NCI-H1092 (cell line): ENCODE measurements at places on chromosomes 11 and 22.

GRCh38 chr11:2448661-2449547, 4.1 kb downstream of the KCNQ1 start:
- no peak for DNase-seq

DNA sequence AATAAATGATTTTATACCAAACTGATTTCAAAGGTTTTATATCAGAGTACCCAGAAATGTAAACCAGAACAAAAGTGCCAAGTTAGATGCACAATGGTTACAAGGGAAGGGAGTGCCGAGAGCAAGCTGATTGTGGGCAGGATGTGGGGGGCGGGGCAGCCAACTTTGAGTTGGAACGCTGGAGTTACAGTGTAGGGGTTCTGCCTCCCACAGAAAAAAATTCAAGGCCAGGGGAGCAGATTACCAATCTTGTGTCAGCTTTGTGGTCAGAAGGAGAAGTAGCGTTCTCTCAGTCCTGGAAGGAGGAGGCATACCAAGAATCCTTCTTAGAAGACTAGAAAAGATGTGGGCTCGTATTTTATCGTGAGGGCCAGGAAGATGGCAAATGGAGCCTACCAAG, 15.9 kb upstream of the POU2AF2 start:
- no peak for DNase-seq

DNA sequence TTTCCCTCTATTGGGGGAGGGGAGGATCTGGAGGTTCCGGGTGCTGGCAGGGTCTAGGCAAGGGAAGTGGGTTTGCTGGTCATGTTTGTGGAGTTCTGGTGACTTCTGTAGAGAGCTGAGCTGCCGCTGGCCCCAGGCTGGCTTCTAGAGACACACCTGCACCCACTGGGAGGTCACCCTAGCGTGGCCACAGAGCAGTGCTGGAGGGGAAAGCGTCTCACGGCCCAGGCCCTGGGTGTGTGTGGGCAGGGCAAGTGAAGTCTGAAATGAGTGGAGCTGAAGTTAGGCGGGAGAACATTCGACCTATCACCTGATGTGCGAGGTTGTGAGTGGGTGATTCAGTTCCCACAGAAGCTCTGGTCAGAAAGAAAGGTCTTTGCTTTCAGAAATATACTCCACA, 27.9 kb downstream of the SMIM38 start:
- no peak for DNase-seq

GRCh38 chr22:48579928-48580309, 1247.8 kb downstream of the BRD1 start:
- DNase-seq, result no peak

DNA sequence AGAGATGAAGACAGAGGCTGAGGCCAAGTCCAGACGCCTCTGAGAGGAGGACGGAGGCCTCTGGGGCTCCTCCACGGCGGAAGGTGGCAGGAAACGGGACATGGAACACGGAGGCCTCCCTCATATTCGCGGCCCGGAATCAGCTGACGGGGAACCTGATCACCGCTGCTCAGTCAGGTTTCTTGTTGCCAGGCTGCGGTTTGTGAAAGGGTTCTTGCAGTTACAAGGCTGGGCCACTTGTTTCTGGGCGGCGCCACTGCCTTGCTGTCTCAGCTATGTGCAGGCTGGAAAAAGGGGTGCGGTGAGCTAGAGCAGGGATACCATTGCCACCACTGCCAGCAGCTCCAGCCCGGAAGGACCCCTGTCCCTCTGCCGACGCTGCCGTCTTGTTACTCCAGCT, 10.0 kb upstream of the MMP1 start:
- no peak for DNase-seq

- no peak for DNase-seq
Measured at GRCh38 chr11:20597154-20597679, 2.2 kb upstream of the SLC6A5 start.

- DNase-seq, result no peak
Measured at GRCh38 chr11:87879118-87879517, 296.1 kb downstream of the RAB38 start.

DNA sequence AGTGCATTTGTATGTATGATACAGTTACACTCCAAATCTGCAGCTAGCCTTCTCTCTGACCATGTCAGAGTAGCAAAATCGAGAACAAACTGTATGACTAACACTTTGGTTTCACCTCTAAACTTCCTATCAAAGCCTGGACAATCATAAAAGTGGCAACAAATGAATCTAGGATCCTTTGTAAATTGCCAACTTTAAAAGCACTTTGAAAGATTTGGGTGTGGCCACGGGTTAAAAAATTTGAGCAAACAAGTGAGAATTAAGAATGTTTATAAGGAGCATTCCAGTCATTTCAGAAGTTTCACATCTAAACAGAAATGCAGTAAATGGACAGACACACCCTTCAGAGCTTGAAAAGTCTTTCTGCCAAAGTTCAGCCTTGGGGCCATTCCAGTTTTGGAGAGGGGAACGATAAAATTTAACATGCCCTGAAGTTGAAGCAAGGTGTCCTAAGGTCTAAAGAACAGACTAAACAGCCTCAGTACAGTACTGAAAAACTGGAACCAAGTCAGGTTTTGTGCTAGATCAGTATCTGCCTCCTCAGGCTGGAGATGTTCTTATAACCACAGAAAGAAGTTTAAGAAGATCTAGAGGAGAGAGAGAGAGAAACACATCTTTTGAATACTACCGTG, 181.9 kb upstream of the BDNF start:
- DNase-seq, result no peak

DNA sequence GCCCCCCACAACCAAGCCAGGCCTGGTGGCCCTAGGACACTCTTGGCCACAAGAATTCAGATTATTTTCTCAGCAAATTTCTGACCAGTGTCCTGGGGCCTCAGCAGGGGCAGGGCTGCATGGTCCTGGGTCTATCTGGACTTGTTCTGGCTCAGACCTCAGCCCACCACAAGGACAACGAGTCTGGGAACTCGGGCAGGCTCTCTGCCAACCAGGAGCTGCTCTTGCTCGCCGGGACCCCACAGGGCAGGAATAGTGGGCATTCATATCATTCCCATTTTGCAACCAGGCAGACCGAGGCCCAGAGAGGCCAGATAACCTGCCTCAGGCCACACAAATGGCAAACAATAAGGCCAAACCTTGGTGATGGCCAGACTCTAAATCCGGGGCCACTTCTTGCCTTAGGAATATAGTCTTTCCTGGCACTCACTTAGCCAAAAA, 75.4 kb upstream of the WNT7B start:
- DNase-seq, result no peak

GRCh38 chr11:86774417-86774816, 25.9 kb upstream of the PRSS23 start:
- no peak for DNase-seq

DNA sequence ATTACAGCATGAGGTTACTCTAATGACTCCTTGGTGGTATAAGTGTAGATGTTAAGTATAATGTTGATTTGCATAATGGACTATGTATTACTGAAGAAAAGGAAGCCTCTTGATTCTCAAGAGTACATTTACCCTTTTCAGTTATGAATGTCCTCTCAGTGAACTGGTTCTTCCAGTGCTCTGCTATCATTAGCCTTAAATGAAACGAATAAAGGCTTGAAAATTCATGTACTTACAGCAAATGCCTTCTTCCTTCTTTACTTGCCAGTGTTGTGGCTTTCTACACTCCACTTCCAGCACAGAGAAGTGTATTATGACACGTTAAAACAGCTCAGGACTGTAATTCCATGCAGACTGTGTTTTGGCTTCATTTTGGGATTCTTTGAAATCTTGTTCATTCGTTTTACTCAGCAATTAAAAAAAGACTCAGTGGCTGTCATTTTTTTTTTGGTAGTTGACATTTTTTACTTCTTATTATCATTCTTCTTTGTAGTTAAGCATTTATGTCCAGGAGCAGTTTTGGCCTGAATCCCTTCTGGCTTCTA, 96.9 kb downstream of the MTMR3 start:
- no peak for DNase-seq

DNA sequence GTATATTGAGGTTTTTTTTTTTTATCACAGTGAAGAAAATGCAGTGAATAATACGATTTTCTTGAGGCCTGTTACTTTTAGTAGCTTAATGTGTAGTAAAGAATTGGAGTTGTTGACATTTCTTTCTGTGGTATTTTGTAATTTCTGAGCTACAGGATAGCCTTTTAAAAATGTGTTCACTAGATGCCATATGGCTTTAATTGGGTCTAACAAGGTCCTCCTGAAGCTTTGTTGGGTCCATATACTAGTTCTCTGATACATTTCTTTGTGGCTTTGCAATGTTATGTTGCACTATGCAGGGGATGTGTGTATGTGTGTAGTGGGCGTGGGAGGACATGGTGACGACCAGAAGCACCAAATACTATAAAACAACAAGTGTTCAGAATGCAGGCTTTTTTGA, 25.1 kb downstream of the FBXO7 start:
- DNase-seq, result no peak

DNA sequence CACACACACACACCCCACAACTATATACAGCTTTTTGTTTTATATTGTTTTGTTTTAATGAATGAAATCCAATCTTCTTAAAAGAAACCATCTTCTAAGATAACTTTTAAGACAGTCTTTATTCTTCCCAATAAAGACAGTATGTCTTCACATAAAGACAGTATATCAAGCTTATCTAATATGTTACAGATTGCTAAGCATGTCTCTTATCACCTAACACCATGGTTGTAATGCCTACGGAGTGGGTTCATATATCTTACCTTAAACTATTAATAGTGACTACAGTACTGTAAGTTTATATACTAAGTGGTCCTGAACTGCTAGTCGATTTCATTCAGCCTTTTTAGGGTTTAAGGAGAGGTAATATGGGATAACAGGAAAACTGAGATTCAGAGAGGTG, 8.5 kb downstream of the RNF141 start:
- DNase-seq, result no peak
